ENCODE measurements at places on chromosomes 7 and 10. TPM values are rescaled to one million over a fixed set of nuclear protein-coding genes. Genes with fewer than 3 reads are reported as not detected.

Gene ZNF777
- total RNA-seq = 13.4 TPM

Gene KNDC1
- 1.1 TPM for total RNA-seq

DNA sequence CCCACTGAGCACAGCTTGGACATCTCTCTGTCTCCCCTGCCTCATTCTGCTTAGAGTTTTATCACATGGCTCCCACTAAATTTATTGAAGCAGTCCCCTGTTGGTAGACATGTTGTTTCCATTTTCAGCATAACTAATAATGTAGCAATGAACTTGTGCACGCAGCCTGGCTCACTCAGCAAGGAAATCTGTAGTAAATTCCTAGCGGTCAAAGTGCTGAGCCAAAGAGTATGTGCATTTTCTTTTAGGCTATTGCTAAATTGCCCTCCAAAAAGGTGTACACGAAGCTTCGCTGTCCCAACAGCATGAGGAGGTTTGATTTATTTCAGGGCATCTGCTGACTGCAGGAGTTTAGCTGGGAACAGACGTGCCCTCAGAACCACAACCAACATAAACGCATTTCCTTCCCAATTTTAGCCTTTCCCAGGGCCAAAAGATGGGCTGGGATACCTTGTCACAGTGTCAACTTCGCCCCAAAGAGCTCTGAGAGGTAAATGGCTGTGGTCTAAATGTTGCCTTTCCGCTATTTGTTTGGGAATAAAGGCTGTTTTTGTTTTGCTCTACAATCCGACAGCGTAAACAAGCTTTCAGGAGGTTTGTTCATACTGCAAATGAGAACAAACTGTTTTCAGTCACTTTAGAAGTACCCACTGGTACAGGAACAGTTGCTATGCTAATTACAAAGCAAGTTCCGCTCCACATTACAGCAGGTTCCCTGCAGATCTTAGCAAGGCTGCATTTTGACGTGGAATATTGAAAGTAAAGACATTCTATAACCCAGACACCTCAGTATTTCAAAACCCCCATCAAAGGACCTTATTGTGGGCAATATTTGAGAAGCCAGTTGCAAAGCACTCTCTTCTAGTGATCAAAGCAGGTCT, 16.8 kb downstream of the VSIR start:
- peaks cover 57% of the 10 kb centered on the region for H3K36me3 ChIP-seq
- no peak for DNase-seq
- peak overlapping the region; percentile 61 for H3K4me3 ChIP-seq
- H3K27me3 ChIP-seq = no peaks in the 10 kb centered on the region
- peak overlapping the region; percentile 83 for H3K27ac ChIP-seq

DNA sequence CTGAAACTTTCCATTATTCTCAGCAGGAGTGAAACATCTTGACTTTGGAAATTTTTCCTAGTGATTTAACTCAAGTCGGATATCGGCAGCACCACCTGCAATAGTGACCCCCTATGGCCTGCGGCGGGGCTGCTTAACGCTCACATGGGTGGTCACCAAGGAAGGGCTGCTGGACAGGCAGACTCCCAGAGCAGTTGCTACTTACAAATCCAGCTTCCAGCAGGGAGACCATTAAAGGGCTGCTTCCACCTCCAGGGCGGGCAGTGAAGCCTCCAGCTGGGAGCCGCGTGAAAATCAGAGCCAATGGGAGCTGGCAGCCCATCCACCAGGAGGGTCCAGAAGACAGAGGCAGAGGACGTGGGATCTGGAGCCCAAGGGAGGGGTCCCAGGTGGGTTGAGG, 122.5 kb downstream of the MGMT start:
- H3K36me3 ChIP-seq = no peaks in the 10 kb centered on the region
- no peak for DNase-seq
- H3K4me3 ChIP-seq = no peak overlapping the region
- no peaks in the 10 kb centered on the region for H3K4me1 ChIP-seq
- no peak overlapping the region for H3K27ac ChIP-seq

- H3K27ac ChIP-seq = no peak overlapping the region
- H3K4me3 ChIP-seq = no peak overlapping the region
- no peak for DNase-seq
- H3K4me1 ChIP-seq = peaks cover 19% of the 10 kb centered on the region
- no peaks in the 10 kb centered on the region for H3K27me3 ChIP-seq
Measured at GRCh38 chr7:140726281-140726680, 29.8 kb downstream of the NDUFB2 start.

Gene GBX1
- not detected for total RNA-seq

Gene LRMDA
- 0.10 TPM for total RNA-seq

DNA sequence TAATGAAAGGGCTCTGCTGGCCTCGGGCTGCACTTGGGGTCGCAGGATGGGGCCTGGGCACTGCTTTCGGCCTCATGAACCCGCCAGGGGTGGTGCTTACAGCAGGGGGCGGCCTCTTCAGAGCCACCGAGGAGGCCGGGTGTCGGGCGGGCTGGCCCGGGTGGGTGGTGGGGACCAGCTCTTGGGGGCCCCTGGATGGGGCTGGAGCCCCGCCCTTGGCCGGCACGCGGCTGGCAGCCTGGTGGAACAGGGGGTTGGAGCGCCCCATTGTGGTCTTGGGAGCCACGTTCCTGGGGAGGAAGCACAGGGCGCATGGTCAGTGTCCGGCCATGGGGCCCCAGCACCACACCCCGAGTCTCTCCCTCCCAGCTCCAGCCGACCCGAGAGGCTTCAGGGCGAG, 8.8 kb downstream of the ADAM8 start:
- DNase-seq = no peak
- peaks cover 13% of the 10 kb centered on the region for H3K36me3 ChIP-seq
- peaks cover 27% of the 10 kb centered on the region for H3K4me1 ChIP-seq
- H3K27ac ChIP-seq = no peak overlapping the region
- H3K4me3 ChIP-seq = no peak overlapping the region
